Hepatocyte (in vitro differentiated cells): ENCODE measurements at places on chromosomes 6 and 20.

- peak; percentile 92 for DNase-seq
These were observed at the start of gene PKIB for GRCh38 chr6:122609881-122610689. Gene PKIB, plus strand, starts transcription at chr6:122610405. Its CDS starts 107,390 bp downstream, at chr6:122717795.

GRCh38 chr6:85556992-85557668 lies 36.5 kb downstream of the SNX14 start:
- no peak for DNase-seq

- no peak for DNase-seq
These were observed 120.8 kb downstream of the BACH2 start for GRCh38 chr6:90175627-90176538.

DNA sequence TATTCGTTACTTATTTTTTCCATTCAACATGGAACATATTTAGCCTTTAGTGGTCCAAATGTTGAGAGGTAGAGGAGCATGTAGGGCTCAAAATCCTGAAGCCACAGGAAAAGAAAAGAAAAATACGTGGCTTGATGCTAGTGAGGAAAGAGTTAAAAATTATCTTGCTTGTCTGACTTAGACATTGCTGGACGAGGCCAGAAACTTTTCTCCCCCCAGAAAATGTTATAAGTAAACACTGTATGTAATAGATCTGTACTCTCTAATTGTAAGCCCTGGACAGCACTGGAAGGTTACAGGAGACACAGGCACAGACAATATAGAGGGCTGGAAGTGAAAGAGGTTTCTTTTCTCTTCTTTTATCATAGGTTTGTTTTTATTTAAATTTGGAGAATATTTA lies 165.6 kb downstream of the ZFP64 start:
- DNase-seq: peak; percentile 15

DNA sequence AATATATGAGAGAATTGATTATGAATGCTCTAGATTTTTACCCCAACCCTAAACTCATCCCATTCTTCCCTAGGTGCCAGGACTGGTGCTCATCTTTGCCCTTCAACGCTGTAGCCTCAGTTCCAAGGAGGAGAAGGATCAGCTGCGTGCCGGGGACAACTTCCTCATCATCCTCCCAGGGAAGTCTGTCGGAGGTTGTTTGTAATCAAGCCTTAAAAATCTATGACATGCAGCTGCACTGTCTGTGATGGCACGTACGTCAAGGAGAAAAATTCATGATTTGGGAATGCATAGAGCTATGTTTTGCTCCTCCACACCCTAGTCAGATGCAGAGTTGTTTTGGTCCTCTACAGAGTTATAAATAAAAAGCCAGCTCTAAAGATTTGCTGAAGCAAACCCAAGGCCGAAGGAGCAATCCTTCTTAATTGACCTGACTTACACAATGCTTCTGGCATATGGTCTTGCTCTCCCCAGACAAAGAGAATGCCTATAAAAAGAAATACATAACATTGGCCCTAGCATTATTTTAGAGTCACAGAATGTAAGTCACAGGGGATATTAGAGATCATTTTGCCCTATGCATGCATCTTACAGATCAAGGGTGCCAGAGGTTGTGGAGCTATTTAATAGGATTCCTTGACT lies 244.2 kb downstream of the HIVEP2 start:
- no peak for DNase-seq

- no peak for DNase-seq
These were observed 8.6 kb downstream of the HS3ST5 start for GRCh38 chr6:114334237-114334636.

- DNase-seq: peak; percentile 44
These were observed 146.7 kb upstream of the MLN start for GRCh38 chr6:33950472-33950881.

- no peak for DNase-seq
These were observed 119.8 kb downstream of the GJA1 start for GRCh38 chr6:121555201-121555600.

DNA sequence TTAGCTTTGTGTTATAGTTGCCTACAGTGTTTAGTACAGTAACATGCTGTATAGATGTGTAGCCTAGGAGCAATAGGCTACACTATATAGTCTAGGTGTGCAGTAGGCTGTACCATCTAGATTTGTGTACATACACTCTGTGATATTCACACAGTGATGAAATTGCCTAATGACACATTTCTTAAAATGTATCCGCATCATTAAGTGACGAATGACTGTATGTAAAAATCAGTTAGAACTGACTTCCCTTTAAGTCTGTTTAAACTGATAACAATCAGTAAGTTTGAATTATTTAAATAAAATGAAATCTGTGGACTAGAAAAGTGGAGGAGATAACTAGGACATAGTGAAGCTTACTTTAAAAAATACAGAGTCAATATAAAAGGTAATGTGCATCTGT lies 176.1 kb downstream of the CDKAL1 start:
- no peak for DNase-seq

- no peak for DNase-seq
These were observed 590.9 kb upstream of the NRSN1 start for GRCh38 chr6:23535101-23535500.

GRCh38 chr6:29596381-29596900 lies 11.5 kb downstream of the OR2H2 start:
- DNase-seq: no peak

DNA sequence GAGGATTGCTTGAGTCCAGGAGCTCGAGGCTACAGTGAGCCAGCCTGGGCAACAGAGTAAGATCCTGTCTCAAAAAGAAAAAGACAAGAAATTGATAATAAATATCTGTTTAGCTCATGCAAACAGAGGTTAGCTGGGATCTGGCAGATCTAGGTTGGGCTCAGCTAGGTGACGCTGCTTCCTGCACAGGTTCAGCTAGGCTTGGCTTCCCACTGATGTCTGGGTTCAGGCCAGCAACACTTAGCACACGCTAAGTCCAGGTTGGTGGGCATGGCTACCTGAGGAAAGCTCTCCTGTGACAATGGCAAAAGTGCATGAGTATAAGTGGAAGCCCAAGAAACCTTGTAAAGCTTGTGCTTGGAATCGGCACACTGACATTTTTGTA lies 48.7 kb downstream of the RIN2 start:
- no peak for DNase-seq

DNA sequence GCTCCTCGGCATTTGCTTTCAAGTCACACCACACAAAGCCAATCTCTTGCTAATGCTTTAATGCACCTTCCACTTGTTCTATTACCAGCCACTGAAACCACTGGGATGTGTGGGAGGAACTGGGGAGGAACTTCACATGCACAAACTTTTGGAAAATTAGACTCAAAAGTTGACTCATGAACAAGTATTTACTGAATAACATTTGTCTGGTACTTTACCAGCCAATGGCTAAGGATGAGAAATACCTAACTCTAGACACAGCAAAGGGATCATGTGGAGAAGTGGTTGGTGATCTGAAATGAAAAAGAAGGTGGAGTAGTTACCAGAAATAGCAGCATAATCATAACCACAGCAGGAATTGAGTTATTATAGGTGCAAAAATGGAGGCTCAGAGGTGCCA lies 554.0 kb upstream of the NOX3 start:
- no peak for DNase-seq

DNA sequence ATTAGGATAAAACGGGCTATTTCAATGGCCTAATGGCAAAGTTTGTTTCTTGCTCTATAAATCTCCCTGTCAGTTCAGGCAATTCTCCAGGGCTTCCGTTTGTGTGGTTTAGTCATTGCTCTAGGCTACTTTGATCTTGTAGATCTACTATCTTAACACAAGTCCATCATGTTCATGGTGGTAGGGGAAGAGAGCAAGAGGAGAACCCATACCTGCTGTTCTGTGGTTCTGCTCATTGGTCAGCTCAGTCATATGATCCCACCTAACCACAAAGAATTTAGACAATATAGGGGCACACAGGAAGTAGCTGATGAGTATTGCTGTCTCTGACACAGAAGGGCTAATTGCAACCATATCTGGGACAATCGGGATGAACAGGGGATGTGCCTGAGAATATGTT lies 4.9 kb upstream of the DEK start:
- no peak for DNase-seq
